ENCODE measurements at places on chromosomes 2 and 18.

GRCh38 chr2:37464067-37464466, 119.6 kb downstream of the QPCT start:
- DNase-seq, result no peak
- H3K27ac ChIP-seq, result no peak overlapping the region
- peaks cover 12% of the 10 kb centered on the region for H3K4me1 ChIP-seq
- peaks cover 3% of the 10 kb centered on the region for H3K27me3 ChIP-seq
- H3K36me3 ChIP-seq, result no peaks in the 10 kb centered on the region

GRCh38 chr18:64244571-64244970, 95.7 kb upstream of the LINC00305 start:
- H3K36me3 ChIP-seq, result no peaks in the 10 kb centered on the region
- H3K4me1 ChIP-seq, result no peaks in the 10 kb centered on the region
- no peaks in the 10 kb centered on the region for H3K27me3 ChIP-seq
- no peak overlapping the region for H3K4me3 ChIP-seq
- no peak for DNase-seq
- H3K27ac ChIP-seq, result no peak overlapping the region

GRCh38 chr2:84654414-84654813, 138.1 kb downstream of the DNAH6 start:
- H3K4me1 ChIP-seq, result peaks cover 24% of the 10 kb centered on the region
- no peaks in the 10 kb centered on the region for H3K27me3 ChIP-seq
- no peaks in the 10 kb centered on the region for H3K36me3 ChIP-seq
- DNase-seq, result no peak
- no peak overlapping the region for H3K4me3 ChIP-seq
- H3K27ac ChIP-seq, result no peak overlapping the region

DNA sequence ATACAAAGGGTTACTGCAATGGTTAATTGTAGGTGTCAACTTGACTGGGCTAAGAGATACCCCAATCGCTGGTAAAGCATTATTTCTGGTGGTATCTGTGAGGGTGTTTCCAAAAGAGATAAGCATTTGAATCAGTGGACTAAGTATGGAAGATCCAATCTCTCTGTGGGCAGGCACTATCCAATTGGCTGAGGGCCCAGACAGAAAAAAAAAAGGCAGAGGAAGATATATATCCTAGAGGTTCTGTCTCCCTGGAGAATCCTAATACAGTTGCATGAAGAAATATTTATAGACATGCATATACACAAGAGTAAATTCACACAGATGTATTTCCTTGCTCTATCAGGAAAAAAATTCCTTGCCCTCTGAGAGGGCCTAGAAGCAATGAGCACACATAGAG, 43.9 kb downstream of the TBC1D8 start:
- H3K27ac ChIP-seq, result no peak overlapping the region
- DNase-seq, result no peak
- H3K4me3 ChIP-seq, result no peak overlapping the region
- no peaks in the 10 kb centered on the region for H3K27me3 ChIP-seq
- H3K4me1 ChIP-seq, result no peaks in the 10 kb centered on the region

DNA sequence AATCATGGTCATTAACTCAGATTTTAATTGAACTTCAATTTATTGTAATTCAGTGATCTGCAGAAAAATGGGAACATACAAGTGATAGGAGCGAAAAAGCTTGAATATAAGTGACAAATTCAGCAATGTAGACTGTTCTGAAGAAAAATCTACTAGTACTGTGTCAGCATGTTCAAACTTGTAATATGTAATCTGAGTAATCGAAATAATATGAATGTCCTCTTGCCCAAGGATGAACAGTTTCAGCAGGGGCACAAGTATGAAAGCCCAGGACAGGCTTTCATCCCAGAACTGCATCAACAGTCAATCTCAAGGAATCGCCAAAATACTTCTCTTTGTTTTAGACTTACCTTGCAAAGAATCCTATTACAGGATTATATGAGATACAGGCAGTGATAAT, 1110.5 kb downstream of the LRP1B start:
- no peak overlapping the region for H3K27ac ChIP-seq
- no peak overlapping the region for H3K4me3 ChIP-seq
- no peaks in the 10 kb centered on the region for H3K36me3 ChIP-seq
- H3K4me1 ChIP-seq, result no peaks in the 10 kb centered on the region

DNA sequence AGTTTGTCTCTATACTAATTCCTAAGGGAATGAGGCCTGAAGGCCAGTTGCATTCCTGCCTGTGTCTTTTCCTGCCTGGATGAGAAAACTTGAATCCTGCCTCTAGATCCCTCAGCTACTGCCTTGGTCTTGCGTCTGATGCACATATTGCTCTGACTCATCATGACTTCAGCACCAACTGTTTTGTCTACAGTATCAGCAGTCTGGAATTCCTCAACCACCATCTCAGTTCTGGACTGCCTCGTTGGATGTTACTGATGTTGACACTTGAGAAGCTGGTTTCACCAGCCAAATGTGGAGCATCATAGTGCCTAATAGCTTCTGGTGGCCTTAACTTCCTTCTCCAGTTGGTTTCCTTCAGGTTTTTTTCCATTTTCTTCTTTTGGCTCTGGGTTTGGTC, 211.0 kb downstream of the CTNNA2 start:
- no peaks in the 10 kb centered on the region for H3K36me3 ChIP-seq
- H3K4me1 ChIP-seq, result no peaks in the 10 kb centered on the region
- H3K27me3 ChIP-seq, result no peaks in the 10 kb centered on the region
- no peak overlapping the region for H3K27ac ChIP-seq
- H3K4me3 ChIP-seq, result no peak overlapping the region

DNA sequence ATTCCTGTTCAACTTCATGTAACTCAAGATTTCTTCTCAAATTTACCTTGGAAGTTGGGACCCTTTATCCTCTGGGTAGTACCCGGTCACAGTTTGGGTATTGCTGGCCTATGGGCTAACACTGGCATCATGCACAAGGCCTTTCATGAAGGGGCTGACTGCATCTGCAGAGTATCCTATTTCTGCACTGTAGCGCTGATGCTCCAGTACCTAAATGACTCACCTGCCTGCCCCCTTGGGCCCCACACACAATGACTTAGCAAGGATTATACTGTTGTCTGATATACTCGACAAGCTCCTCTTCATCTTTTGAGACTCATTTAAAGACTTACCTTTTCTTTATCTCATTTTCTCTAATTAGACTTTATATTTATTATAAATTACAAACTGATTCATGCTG, 39.9 kb downstream of the DNAH6 start:
- DNase-seq, result peak; percentile 37
- no peaks in the 10 kb centered on the region for H3K36me3 ChIP-seq
- H3K4me3 ChIP-seq, result no peak overlapping the region
- no peak overlapping the region for H3K27ac ChIP-seq
- no peaks in the 10 kb centered on the region for H3K27me3 ChIP-seq

DNA sequence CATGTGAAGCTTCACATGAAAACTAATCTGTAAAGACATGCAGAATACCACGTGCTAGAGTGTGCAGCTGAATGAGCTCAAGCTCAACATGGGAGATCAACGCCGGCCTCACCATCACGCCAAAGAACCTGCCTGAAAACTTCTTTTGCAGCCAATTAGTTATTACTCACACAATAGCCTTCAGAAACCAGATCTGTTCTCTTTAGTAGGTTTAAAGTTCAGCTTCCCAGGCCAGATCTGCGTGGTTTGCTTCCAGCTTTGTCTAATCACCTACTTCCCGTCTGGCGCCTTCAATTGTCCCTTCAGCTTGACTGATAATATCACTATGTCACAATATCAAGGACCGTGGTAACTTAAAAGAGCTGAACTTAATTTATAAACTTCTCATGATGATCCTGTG, 68.0 kb upstream of the ZNF236 start:
- no peaks in the 10 kb centered on the region for H3K4me1 ChIP-seq
- no peaks in the 10 kb centered on the region for H3K36me3 ChIP-seq
- H3K4me3 ChIP-seq, result no peak overlapping the region

- DNase-seq, result no peak
- no peaks in the 10 kb centered on the region for H3K4me1 ChIP-seq
- no peak overlapping the region for H3K27ac ChIP-seq
These were observed 467.0 kb upstream of the RAB12 start for GRCh38 chr18:8142131-8142711.

GRCh38 chr2:126915903-126916302, 17.2 kb downstream of the TEX51 start:
- no peak for DNase-seq
- H3K27me3 ChIP-seq, result no peaks in the 10 kb centered on the region
- H3K27ac ChIP-seq, result no peak overlapping the region
- H3K36me3 ChIP-seq, result no peaks in the 10 kb centered on the region

- no peaks in the 10 kb centered on the region for H3K4me1 ChIP-seq
- H3K36me3 ChIP-seq, result peaks cover 25% of the 10 kb centered on the region
- no peak overlapping the region for H3K4me3 ChIP-seq
These were observed 39.0 kb upstream of the ZFP36L2 start for GRCh38 chr2:43265421-43265820.

DNA sequence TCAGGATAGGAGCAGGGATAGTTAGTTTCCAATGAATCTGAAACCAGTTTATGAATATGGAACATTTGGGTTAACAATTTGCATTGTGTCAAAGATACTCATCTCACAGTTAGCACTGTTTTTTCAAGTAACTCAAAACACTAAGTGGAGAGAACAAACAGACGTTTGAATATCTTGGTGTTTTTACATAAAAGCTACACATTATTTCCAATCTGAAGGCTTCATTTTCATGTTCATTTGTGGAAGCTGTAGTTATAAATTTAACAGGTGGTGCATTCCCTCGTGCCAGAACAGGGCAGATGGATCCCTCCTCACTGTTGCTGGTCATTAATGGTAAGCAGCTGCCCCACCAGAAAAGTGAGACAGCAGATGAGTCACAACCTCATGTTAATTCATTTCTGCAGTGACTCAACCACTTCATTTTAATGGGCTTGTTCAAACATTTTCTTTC, 286.9 kb downstream of the TMX3 start:
- no peaks in the 10 kb centered on the region for H3K27me3 ChIP-seq
- H3K4me3 ChIP-seq, result no peak overlapping the region
- no peaks in the 10 kb centered on the region for H3K36me3 ChIP-seq
- no peak overlapping the region for H3K27ac ChIP-seq

GRCh38 chr2:158464426-158465281, 7.9 kb downstream of the PKP4 start:
- no peak overlapping the region for H3K4me3 ChIP-seq
- H3K27ac ChIP-seq, result no peak overlapping the region
- no peaks in the 10 kb centered on the region for H3K27me3 ChIP-seq
- DNase-seq, result peak; percentile 28
- peaks cover 5% of the 10 kb centered on the region for H3K4me1 ChIP-seq
- H3K36me3 ChIP-seq, result no peaks in the 10 kb centered on the region

GRCh38 chr2:72149556-72150156, 2.0 kb upstream of the CYP26B1 start:
- no peak overlapping the region for H3K27ac ChIP-seq
- H3K36me3 ChIP-seq, result no peaks in the 10 kb centered on the region
- peak overlapping the region; percentile 19 for H3K4me3 ChIP-seq
- no peak for DNase-seq
- H3K4me1 ChIP-seq, result peaks cover 38% of the 10 kb centered on the region
- peaks cover 27% of the 10 kb centered on the region for H3K27me3 ChIP-seq

DNA sequence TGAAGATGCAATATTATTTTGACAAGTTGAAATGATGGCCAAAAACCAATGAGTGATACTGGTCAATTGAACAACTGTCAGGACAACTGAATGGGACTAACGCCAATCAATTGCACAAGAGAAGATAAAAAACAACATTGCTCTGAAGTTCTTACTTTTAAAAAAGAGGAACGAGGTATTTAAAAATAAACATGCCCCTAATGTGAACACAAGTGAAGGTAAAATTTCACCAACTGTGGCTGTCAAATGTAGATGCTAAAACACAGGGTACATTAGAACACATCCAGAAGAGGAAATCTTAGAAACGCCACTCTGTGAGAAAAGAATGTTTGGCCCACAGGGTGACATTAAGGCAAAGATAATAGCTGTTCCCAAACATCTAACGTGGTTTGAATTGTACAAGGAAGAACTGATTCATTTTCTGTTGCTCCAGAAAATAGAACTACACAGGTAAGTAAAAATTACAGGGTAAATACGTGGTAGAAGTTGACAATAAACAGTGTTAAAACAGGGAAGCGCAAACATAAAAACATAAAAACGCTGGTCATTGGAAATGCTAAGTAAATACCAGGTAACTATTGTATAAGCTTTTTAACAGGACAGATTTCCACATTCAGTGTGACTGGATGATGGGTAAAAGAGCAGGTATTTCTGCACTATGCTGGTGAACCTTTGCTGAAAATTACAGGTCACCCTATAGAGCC, 20.3 kb downstream of the LONRF2 start:
- no peak overlapping the region for H3K4me3 ChIP-seq

GRCh38 chr2:217291259-217291658, 431.4 kb upstream of the TNP1 start:
- no peaks in the 10 kb centered on the region for H3K4me1 ChIP-seq
- no peak overlapping the region for H3K27ac ChIP-seq
- DNase-seq, result no peak
- H3K27me3 ChIP-seq, result no peaks in the 10 kb centered on the region
- no peak overlapping the region for H3K4me3 ChIP-seq

- no peaks in the 10 kb centered on the region for H3K27me3 ChIP-seq
- H3K36me3 ChIP-seq, result no peaks in the 10 kb centered on the region
- no peak for DNase-seq
These were observed 87.9 kb upstream of the LRRTM1 start for GRCh38 chr2:80392441-80392840.

DNA sequence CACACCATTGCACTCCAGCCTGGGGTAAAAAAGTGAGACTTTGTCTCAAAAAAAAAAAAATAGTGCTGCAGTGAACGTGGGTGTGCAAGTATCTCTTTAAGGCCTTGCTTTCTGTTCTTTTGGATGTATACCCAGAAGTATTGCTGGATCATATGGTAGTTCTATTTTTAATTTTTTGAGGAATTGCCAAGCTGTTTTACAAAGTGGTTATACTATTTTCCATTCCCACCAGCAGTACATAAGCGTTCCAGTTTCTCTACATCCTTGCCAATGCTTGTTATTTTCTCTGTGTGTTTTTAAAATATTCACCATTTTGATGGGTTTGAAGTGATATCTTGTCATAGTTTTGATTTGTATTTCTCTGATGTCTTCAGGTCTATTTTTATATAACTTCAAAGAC, 13.1 kb downstream of the ARMC9 start:
- H3K36me3 ChIP-seq, result no peaks in the 10 kb centered on the region
- DNase-seq, result no peak
- no peaks in the 10 kb centered on the region for H3K4me1 ChIP-seq
- H3K4me3 ChIP-seq, result no peak overlapping the region
- H3K27me3 ChIP-seq, result no peaks in the 10 kb centered on the region
- H3K27ac ChIP-seq, result no peak overlapping the region

DNA sequence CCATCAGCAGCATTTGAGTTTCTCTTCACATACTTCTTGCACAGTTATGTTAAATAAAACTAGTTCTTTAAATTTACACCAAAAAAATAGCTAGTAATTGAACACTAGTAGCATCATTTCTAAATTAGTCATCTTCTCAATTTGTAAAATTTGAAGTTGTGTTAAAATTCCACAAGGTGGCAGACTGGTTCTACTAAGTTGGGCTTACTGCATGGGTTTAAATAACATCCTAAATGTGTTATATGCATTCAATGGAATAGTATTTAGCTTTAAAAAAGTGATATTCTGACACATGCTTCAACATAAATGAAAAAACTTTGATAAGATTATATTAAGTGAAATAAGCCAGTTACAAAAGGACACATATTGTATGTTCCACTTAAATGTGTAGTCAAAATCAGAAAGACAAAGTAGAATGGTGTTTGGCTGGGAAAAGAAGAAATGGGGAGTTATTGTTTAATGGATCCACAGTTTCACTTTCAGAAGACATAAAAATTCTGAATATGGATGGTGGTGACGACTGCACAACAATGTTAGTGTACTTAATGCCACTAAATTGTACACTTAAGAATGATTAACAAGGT, 28.7 kb upstream of the RPRD1A start:
- no peak overlapping the region for H3K4me3 ChIP-seq
- no peak overlapping the region for H3K27ac ChIP-seq
- no peak for DNase-seq
- H3K27me3 ChIP-seq, result no peaks in the 10 kb centered on the region
- H3K4me1 ChIP-seq, result no peaks in the 10 kb centered on the region

All from CD4-positive, CD25-positive, alpha-beta regulatory T cell (primary cell).